ENCODE measurements at places on chromosomes 2 and 18.

GRCh38 chr2:80852808-80853139 is 548.2 kb upstream of the LRRTM1 start:
- DNase-seq: no peak

GRCh38 chr2:225895126-225895525 is 495.6 kb downstream of the NYAP2 start:
- no peak for DNase-seq

GRCh38 chr18:13633700-13634099 is 92.7 kb downstream of the FAM210A start:
- no peak for DNase-seq

DNA sequence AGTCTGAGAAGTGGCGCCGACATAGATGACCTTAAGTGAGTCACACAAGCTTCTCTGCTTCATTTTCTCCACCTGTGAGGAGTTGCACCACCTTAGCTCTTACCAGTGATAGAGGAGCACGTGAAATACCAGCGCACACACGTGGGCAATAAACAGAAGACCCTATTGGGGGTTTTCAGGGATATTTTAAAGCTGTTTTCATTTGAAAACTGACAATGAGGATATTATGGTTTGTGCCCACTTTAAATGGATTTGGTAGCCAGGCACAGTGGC is 47.3 kb upstream of the FZD7 start:
- DNase-seq: no peak

- no peak for DNase-seq
Observed at GRCh38 chr2:54728669-54729120, 5.2 kb downstream of the EML6 start.

- DNase-seq: no peak
Observed at GRCh38 chr2:223811757-223812156, 25.6 kb downstream of the AP1S3 start.

DNA sequence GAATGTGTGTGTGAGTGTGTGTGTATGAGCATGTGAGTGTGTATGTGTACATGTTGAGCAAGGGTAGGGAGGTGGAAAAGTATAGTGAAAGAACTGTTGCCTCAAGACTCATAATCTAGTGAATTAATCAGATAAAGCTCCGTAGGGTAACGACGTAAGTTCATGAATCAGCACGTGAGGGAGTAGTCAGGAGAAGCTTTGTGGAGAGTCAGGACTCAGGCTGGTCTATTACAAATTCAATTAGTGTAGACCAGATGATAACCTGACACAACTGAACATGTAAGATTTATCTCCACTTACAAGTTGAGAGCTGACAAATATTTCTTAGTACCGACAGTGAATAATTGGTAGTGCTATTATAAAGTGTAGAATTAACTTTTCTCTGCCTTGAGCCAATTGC is 194.5 kb downstream of the RAD51AP2 start:
- DNase-seq: no peak

GRCh38 chr18:11155034-11155759 is 5.8 kb upstream of the PIEZO2 start:
- no peak for DNase-seq

DNA sequence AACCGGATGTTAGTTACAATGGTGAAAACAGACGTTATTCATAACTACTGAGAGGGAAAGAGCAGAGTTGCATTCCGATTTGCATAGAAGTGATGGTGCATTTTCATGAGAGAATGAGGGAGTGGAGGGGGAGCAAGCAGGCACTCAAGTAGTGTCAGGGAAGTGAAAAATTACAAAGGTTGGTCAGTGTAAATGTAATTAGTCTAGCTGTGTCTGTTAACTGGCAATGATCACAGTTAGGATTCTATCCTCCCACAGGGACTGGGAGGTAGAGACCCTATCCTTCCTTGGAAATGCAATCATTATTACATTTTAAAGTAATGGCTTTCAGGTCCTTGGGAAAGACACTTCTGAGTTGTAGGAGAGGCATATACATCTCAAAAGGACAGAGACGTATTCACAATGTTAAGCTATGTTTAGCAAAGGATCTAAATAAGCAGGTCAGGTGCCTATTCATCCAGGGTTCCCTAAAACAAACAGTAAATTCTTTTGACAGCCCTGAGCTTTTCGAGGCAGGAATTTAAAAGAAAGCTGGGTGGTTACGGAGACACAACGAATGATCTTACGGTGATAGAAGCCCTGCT is 1671.8 kb upstream of the DDX18 start:
- DNase-seq: no peak

DNA sequence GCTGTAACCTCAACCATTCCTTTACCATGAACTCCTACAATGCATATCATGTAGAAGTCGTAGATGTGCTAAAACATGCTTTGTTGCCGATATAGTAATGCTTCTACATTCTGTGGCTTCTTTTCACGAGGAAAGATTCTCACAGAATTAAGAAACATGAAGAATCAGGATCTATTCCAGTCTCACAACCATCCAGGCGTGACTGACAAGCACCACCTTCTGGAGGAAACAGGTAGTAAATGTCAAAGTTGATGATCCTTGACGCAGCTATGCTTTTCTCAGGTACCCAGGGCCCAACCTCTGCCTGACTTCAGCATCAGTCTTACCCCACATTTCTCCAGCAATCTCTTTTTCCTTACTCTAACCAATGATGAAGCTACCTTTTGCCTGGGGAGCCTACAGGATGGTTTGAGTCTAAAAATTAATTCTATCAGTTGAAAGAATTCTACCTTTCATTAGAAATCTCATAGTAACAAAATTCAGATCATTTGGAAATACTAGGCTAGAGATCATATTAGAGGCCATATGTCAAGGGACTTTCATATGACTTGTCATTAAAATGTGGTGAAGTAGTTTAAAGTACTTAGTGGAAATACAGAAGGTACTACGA is 123.3 kb upstream of the RND3 start:
- DNase-seq: no peak

GRCh38 chr2:158504088-158504487 is 47.3 kb downstream of the PKP4 start:
- no peak for DNase-seq

DNA sequence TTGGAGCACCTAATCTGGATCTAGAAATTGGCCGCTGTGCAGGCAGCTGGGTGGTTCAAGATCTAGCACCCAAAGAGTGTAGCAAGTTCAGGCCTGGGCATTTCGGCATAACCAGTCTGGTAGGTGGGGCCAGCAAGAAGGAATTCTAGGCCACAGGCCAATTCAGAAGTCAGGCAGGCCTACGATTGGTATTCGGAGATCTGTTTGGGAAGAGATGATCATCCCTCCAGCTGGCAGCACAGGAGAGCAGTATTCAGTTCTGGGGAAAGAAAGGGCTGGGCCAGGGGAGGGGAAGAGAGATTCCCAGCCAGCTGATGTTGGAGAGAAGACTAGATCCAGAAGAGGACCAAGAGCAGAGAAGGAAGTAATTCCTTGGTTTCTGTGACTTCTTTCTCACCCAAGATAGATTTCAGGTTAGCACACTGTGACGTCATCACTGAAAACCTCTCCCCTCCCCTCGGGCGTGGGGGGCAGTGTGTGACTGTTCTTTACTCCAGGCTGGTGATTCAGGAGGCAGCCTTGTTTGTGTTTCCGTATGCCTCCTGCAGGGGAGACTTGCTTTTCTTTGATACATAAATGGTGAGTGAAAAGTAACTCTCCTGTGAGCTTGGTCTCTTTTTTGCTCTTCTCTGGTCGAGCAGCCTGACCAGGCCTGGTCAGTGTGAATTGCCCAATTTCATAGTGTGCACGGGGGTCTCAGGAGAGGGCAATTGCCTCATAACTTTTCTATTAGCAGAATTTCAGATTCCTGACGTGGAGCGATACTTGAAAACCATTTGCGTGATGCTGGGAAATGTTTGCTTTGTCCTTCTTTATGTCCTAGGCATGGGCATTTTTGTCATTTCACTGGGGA is 61.1 kb downstream of the MEIS1 start:
- no peak for DNase-seq

DNA sequence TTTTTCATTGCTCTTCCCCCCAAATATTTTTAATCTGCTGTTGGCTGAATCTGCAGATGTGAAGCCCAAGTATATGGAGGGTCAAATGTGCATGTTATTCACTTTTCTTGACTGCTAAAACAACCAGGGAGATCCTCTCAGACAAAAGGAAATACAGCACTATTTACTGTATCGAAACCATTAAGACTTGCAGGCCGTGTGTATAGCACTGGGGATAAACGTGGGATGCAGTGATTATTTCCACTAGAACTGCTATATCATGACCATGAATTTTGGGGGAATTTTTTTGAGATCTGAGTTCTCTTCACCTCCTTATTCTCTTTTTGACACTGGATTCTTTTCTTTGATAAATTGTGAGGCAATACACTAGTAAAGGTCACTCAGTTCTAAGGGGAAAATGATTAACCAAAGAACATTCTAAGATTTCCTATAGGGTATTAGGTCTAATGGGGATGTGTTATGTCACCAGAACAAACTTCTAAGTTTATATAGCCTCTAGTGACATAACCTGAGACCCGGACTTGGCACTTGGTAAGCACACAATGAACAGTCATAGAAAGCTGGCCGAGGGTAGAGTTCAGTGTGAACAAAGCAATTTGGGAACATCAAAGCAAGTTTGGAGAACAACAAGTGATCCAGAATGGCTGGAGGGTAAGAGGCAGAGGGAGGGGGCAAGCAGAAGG is 14.9 kb upstream of the UGT1A1 start:
- DNase-seq: no peak

- no peak for DNase-seq
Observed at GRCh38 chr2:106172649-106173048, 21.5 kb downstream of the UXS1 start.

GRCh38 chr2:196365923-196366322 is 194.5 kb upstream of the STK17B start:
- no peak for DNase-seq

DNA sequence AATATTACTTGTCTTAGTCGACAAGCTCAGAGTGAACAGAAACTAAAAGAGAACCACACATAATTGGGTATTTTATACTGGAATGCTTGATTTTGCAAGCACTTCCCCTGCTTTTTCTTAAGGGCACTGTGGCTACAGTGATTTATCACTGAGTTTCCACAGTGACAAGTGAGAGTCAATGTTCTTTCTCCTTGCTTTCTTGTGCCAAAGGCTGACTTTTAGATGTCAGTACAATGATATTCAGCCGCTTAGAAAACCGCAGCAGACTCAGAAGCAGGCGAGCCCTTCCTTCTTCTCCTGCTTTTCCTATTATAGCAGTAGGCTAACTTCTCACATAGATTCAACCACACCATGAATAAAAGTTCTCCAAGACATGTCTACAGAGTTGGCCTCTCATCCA is 1603.6 kb upstream of the NXPH2 start:
- no peak for DNase-seq

DNA sequence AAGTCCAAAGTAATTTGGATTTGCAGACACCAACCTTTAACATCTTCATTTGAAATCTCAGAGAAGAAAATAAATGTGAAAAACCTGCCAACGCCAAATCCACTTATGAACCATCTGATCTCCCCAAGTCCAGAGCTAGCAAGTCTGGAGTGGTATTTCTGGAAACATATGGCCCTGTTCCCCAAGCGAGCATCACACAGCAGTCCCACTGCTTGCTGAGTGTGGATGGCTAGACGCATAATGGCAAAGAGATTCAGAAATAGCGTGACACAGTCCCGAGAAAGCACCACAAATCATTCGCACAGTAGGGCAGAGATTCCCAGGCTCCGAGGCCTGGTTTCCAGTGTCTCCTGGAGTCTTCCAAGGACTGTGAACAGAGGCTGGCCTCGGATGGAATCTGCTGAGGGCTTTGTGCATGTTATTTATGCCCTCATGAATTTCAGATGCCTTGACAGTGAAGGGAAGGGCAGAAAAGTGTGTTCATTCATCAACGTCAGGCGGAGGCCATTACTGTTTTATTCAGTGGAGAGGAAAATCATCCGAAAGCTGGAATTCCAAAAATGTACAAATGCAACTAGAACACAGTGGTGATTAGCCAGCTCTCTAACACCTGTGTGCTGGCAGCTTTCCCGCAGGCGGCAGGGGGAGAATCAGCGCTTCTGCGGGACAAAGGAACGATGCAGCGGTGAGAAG is 417.0 kb downstream of the EIPR1 start:
- DNase-seq: no peak

GRCh38 chr2:168212167-168212566 is 35.2 kb downstream of the STK39 start:
- DNase-seq: no peak

DNA sequence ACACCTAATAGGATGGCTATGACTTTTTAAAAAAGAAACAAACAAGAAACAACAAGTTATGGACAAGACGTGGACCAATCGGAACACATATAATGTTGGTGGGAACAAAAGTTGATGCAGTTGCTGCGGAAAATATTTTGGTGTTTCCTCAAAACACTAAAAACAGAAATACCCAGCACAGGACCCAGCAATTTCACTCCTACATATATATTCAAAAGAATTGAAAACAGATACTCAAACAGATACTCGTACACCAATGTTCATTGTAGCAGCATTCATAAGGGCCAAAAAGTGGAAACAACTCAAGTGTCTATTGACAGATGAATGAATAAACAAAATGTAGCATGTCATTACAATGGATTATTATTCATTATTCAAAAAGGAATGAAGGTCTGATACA is 12.1 kb downstream of the CCDC141 start:
- no peak for DNase-seq

GRCh38 chr18:37432436-37433195 is 133.0 kb downstream of the CELF4 start:
- no peak for DNase-seq

DNA sequence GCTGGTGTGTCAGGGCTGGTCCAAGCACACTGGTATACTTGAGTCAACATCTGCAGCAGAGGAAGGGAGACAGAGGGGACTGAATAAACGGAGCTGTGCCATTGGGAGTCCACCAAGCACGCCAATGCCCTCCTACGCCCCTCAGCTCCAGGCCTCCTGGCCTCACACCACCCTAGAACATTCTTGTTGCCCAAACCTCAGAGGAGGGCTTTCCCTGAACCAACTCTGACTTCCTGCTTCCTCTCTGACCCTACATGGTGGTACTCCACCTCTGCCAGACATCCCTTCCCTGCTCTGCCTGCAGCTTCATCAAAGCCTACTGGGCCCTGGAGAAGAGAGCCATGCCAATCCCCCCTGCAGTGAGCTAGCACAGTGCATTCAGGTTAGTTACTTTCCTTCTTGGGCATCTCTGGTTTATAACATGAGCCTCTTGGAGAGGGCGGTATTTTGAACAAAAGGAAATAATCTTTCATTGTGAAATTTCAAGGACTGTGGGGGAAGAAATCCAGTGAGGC is 54.4 kb downstream of the ZBTB7C start:
- DNase-seq: no peak
